NCI-H1092 (cell line): ENCODE measurements at places on chromosomes 3 and 15.
A peak's percentile ranks its signal among the peaks of the same experiment; 100 is the strongest.

DNA sequence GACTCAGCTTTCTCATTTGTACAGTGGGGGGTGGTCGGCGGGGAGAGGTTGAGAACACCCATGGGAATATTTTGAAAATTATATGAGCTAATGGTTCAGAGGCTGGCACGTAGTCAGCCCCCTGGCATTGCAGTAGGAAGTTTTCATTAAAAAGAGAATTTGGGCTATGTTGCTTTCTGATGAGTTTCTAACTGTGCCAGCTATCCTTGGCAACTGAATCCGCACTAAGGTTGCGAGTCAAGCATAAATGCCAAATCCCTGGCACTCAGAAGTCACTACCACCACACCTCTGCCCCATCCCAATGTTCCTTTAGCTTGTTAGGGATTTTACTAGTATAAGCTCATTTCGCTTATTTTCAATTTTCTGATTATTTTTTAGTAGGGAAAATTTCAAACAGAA is 91.6 kb downstream of the DNASE1L3 start:
- no peak for DNase-seq

DNA sequence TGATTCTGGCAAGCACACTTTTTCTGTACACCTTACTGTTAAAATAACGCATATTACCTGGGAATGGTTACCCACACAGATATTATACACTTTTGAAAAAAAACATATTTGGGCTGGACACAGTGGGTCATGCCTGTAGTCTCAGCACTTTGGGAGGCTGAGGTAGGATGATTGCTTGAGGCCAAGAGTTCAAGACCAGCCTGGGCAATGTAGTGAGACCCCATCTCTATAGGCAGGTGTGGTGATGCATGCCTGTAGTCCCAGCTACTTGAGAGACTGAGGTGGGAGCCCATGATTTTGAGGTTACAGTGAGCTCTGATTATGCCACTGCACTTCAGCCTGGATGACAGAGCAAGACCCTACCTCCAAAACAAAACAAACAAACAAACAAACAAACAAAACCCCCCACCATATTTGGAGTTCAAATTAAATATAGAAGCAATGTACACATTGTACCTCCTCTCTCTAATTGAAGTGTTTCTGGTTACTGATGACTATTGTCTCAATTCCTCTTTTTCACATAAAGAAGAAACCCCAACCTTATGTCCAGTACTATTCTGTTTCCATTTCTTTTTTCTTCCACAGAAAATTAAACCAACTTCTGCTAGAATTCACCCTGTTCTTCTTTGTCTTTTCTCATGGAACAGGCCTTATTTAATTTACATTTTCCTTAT is 152.6 kb upstream of the UMPS start:
- no peak for DNase-seq

DNA sequence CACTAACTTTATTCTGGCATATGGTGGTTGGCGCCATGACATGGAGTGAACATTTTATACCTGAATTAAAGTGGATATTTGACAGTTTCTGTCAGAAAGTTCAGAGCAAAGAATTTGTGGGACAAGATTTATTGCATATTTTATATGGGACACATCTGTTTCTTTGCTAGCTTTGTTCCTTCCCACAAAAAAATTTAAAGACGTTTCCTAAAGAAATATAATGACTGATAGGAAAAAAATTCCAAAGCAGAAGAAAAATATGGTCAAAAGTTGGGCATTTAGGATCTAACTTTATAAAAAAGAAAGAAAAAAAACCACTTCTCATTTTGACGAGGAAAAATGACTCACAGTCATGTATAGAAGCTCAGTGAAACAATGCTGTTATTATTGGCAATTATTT is 101.6 kb downstream of the GREM1 start:
- DNase-seq, result no peak

DNA sequence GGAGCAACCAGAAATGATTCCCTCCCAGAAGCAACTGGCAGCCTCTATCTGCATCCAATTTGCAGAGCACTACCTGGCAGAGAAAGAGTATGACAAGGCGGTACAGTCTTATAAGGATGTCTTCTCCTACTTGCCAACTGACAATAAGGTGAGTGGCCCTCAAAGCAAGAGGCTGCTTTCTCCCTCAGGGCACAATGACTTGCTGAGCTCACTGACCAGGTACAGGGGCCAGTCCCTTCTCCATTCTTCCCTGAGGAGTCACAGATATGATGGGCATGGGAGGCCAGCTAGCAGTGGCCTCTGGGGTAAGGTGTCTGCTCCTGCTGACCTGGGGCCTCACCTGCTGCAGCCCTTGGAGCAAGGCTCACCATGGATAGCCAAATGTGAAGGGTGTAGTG is 20.3 kb downstream of the CSRNP1 start:
- no peak for DNase-seq

DNA sequence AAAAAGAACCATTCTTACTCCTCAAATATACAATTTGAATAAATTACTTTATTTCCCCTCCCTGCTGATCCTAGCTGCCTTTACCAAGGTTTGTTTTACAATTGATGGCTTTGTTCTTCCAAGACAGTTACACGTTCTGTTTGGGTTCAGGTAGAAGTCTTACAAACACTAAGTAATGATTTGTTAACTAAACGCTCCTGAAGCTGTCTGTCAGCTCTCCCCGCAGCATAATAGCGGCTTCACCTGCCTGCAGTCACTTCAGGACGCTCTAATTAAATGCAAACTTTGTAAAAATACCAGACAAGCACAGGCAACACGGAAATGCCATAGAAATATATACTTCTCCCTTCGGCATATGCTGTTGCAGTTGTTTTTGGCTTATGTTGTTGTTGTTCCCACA is 176.4 kb upstream of the MDFIC2 start:
- no peak for DNase-seq

DNA sequence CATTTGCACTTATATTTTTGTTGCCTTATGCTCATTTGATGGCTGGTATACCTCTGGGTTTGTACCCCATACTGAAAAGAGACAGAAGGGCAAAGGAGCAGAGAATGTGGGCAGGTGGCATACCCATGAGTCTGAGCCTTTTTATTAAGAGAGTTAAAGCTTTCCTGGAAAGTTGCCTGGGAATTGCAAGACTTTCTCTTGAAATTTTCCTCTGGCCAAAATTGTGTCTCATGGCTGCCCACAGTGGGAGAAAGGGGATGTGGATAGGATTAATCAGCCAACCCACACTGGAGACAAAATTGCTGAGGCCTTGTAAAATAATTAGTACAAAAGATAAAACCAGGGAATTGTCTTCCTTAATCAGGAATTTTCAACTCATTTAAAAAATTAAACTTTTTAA is 8.2 kb upstream of the NMD3 start:
- no peak for DNase-seq

GRCh38 chr3:45772341-45773035 is 23.8 kb downstream of the SLC6A20 start:
- DNase-seq, result no peak

DNA sequence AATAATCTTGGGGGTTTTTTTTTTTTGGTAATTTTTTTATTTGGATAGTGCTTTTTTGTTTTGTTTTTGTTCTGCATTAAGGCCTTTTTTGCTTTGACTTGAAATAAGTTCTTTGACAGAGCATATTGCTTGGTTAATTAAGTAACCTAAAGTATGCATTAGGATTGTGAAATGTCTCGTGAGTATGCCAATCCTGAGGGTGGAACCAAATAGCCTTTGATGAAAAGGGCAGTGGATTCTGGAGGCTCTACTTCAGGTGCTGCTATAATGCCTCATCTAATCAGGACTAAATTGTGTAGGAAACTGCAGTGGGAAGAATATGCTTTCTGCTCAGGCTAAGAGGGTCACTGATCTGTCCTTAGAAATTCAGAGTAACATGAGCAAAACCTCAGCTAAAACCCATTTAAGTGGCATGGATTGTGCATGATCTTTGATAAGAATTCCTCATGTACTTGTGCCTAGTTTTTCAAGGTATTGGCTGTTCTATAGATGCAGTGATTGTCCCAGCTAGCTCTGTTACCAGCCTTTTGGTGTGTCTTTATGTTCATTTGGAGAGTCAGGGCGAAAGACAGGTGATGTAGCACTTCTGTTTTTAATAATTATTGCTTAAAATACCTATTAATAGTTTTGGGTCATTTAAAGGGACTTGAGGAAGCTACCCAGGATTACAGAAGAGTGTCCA is 15.4 kb downstream of the CDV3 start:
- DNase-seq, result no peak

DNA sequence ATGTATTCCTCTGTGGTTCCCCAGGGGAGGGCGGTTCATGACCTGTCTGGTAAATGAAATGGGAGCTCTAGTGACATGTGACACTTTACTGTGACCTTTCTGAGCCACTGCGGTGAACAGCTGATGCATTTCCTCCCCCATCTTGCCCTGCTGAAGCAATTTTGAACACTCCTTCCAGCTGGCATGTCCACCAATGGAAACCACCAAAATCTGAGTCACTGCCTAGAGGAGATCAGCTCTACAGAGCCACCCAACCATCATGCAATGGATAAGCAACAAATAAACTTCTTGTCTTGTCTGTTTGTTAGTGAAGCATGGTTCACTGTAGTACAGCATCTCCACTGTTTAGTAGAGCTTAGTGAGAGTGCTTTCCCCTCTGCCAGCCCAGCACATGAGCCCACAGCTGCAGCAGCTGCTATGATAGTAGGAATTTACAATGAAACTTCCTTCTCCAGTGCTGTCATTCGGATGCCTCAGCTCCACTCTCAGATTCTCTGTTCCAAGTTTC is 479.4 kb downstream of the NTRK3 start:
- no peak for DNase-seq

GRCh38 chr15:98599909-98600691 is 48.2 kb upstream of the IGF1R start:
- DNase-seq, result no peak

- no peak for DNase-seq
These were observed 17.8 kb downstream of the PLXNA1 start for GRCh38 chr3:127000761-127001160.

DNA sequence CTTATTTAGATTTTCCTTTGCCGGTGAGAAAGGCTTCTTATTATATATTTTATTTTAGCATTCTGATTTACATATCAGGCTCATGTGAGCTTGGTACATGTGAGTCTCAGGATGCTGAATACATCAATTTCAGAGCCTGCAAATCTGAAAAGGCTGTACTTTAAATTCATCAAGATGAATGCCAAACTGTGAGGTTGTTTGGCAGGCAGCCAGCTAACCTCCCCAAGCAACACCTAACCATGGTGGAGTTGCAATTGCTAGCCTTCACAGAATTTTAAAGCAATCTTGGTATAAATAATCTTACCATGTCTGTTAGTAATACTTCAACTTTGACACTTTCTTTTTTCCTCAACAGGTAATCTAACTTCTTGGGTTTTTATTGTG is 252.5 kb downstream of the CDIN1 start:
- DNase-seq, result no peak

DNA sequence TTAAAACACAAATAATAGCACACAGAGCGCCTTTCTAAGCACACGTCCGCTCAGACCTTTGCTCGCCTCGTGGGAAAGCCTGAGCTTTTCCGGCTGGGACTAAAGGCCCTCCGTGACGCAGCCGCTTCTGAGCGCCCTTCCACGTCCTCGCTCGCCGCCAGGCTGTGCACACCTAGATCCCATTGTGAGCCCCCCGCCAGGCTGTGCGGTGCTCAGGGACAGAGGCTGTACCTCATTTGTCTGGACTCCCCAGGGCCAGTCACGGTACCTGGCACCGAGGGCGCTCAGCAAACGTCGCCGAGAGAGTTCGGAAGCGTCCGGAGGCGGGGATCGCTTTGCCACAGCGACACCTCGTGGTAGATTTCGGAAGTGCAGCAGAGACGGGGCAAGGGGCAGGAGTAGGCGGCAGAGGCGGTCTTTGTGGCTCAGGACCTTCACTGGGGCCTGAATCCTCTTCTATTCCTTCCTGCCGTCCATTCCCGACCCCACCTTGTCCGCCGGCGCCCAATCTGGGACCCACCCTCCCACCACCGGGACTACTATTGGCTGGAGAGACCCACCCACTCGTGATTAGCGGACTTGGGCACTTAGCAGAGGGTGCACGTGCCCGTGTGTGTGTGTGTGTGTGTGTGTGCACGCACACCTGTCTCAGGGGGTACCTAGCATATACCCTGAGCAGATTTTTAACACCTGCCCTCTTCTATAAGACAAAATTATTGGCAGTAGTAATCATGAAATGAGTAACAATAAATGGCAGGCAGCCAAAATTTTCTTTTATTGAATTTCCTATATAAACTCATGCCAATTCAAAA is 65.6 kb downstream of the RHCG start:
- peak; percentile 65 for DNase-seq

DNA sequence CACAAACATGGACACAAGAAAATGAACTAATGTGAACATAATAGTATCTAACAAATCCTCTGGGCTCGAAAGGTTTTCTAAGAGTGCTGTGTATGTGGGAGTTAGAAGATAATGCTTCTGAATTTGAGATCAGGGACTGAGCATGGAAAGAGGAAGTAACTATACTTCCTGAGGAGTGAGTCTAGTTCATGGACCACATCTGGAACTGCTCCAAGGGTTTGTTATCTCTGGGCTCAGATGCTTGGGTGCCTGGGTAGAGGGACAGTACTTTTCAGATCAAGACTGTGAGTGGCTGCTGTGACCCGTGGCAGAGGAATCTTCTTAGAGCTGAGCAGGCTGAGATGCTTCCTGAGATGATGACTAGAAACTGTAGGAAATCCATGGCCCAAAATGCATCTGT is 28.5 kb downstream of the TBC1D23 start:
- no peak for DNase-seq

GRCh38 chr15:67140078-67140833 is 74.9 kb downstream of the SMAD3 start:
- DNase-seq, result no peak

GRCh38 chr3:127457094-127457475 is 133.4 kb downstream of the TPRA1 start:
- peak; percentile 47 for DNase-seq

GRCh38 chr15:28919201-28919635 is 33.4 kb downstream of the APBA2 start:
- no peak for DNase-seq

- peak; percentile 80 for DNase-seq
These were observed 300.2 kb upstream of the SLCO3A1 start for GRCh38 chr15:91553196-91553854.

- no peak for DNase-seq
These were observed 20.3 kb downstream of the RGMA start for GRCh38 chr15:93068581-93069199.

DNA sequence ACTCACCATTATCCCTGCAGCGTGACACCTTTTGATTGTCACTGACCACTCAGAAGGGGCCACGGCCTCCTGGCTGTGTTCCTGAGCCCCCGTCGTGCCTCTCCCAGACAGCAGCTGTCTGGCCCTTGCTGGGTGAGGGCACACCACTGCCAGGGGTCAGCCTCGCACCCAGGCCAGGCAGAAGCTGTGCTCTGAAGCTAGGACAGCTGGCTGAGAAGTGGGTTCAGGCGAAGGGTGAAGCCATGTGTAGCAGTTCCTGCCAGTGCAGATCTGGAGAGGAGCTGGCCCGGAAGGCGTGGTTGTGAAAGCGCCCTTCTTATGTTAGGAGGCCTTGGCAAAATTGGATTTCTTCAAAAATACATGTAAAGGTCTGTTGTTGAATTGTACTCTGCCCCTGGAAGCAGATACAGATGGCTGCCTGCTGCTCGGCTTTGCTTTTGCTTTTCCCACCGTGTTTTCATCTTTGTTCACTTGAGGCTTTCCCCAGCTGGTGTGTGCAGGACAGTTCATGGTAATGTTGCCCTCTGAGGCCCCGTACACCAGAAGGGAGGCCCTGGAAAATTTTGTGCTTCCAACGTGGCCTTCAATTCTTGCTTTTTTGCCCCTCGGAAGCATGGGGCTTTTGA is 49.1 kb downstream of the KLHL25 start:
- no peak for DNase-seq

- DNase-seq, result no peak
These were observed 36.3 kb downstream of the LRTM1 start for GRCh38 chr3:54891540-54891897.
